Regular cardiac myocyte (primary cell): ENCODE measurements at places on chromosomes 7 and 10. TPM values are rescaled to one million over a fixed set of nuclear protein-coding genes. Genes with fewer than 3 reads are reported as not detected.

The CALML3 gene
- total RNA-seq = not detected in 2 replicates

The PRKCQ gene
- total RNA-seq = under 0.01 TPM in 1 of 2 replicates, not detected in the other

The GPR37 gene
- not detected in 2 replicates for total RNA-seq

The NYAP1 gene
- total RNA-seq = 0.19 and 0.85 TPM in 2 replicates
